ENCODE measurements at places on chromosomes 4 and X.

GRCh38 chrX:21151051-21151450 lies 223.2 kb upstream of the CNKSR2 start:
- H3K4me3 ChIP-seq = no peak overlapping the region
- H3K36me3 ChIP-seq = no peaks in the 10 kb centered on the region
- H3K27me3 ChIP-seq = no peaks in the 10 kb centered on the region
- H3K27ac ChIP-seq = no peak overlapping the region
- no peaks in the 10 kb centered on the region for H3K4me1 ChIP-seq
- DNase-seq = no peak

- no peak overlapping the region for H3K4me3 ChIP-seq
- no peak for DNase-seq
- H3K4me1 ChIP-seq = no peaks in the 10 kb centered on the region
- H3K27me3 ChIP-seq = no peaks in the 10 kb centered on the region
- no peak overlapping the region for H3K27ac ChIP-seq
Observed at GRCh38 chr4:94240384-94240783, 32.7 kb downstream of the SMARCAD1 start.

DNA sequence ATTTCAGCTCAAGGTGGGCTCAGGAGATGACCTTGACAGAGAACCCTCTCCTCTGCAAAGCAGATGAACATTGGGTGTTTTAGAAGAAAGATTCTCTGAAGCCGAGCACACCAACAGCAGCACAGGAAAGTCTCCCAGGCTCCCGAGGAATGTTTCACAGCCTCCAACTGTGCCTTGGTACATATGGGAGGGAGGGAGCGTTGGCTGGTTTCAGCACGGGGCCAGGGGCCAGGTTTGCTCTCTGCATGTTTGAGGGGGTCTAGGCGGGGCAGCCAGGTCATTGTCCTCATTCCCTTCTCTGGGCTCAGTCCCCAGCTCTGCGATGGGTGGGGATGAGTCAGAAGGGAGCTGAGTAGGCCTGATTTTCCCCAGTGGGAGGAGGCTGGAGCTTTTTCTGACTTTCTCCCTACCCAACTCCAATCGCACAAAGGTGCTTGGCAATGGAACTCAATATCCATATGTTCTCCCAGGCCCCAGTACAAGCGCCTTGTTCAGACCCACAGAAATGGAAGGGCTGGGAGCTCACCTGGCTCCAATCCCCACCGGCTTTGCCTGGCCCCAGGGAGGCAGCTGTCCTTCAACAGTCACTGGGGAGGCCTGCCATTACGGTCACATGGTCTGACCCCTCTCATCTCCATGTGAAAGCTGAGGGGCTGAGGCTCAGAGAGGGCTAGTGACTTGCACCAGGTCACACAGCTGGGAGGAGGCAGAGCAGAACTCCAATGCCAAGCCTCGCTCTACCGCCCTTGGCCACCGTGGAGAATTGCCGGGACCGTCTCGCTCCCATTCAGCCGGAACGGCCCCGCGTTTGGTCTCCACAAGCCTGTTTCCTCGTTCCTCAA lies 108.4 kb upstream of the AFAP1 start:
- no peaks in the 10 kb centered on the region for H3K4me1 ChIP-seq
- no peak for DNase-seq
- H3K27me3 ChIP-seq = no peaks in the 10 kb centered on the region

DNA sequence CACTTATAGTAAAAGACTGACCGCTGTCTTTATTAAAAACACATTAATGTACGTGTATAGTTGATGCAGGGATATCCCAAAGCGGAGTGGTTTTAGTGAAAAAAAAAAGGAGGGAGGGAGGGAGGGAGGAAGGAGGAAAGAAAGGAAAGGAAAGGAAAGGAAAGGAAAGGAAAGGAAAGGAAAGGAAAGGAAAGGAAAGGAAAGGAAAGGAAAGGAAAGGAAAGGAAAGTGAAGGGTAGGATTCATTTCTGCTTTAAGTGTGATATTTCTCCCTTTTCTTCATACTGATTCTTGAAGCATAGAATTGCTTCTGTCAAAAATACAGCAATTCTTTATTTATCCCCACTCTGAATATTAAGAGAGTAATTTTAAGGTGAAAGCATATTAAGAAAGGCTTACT lies 504.9 kb downstream of the PPP4R3C start:
- no peak overlapping the region for H3K27ac ChIP-seq
- no peak for DNase-seq
- H3K27me3 ChIP-seq = no peaks in the 10 kb centered on the region
- H3K36me3 ChIP-seq = no peaks in the 10 kb centered on the region

DNA sequence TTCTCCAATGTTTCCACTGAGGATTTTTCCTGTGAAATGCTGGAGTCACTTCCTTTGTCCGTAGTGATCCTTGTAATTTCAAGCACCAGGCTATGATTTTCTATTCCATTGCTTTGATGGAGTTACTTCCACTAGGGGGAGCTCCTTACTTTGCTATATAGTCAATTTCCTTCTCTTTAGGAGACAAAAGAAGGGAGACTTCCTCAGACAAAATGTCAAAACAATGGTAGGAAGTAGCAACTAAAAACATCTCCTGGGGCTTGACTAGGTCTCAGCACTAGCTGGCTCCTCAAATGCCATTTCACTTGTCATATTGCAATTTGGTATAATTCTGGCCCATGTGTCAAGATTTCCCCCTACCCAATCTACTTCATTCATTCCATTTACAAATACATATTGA lies 24.1 kb downstream of the ZCCHC12 start:
- H3K27me3 ChIP-seq = no peaks in the 10 kb centered on the region
- no peaks in the 10 kb centered on the region for H3K4me1 ChIP-seq
- DNase-seq = peak; percentile 43
- no peaks in the 10 kb centered on the region for H3K36me3 ChIP-seq
- no peak overlapping the region for H3K4me3 ChIP-seq
- H3K27ac ChIP-seq = no peak overlapping the region

GRCh38 chrX:31423609-31424189 lies 351.9 kb upstream of the FTHL17 start:
- H3K4me1 ChIP-seq = no peaks in the 10 kb centered on the region
- H3K27me3 ChIP-seq = no peaks in the 10 kb centered on the region
- no peak overlapping the region for H3K27ac ChIP-seq
- peak; percentile 24 for DNase-seq

GRCh38 chr4:5976431-5976830 lies 41.8 kb downstream of the C4orf50 start:
- DNase-seq = no peak
- H3K4me1 ChIP-seq = no peaks in the 10 kb centered on the region
- no peak overlapping the region for H3K27ac ChIP-seq
- no peaks in the 10 kb centered on the region for H3K36me3 ChIP-seq

- DNase-seq = no peak
- no peaks in the 10 kb centered on the region for H3K36me3 ChIP-seq
- no peaks in the 10 kb centered on the region for H3K4me1 ChIP-seq
- H3K27me3 ChIP-seq = no peaks in the 10 kb centered on the region
- H3K27ac ChIP-seq = no peak overlapping the region
Observed at GRCh38 chr4:170391066-170391740, 301.4 kb upstream of the AADAT start.

GRCh38 chr4:148776941-148777340 lies 334.7 kb upstream of the NR3C2 start:
- no peaks in the 10 kb centered on the region for H3K36me3 ChIP-seq
- H3K4me1 ChIP-seq = peaks cover 14% of the 10 kb centered on the region
- H3K27ac ChIP-seq = no peak overlapping the region
- H3K4me3 ChIP-seq = no peak overlapping the region

- no peak overlapping the region for H3K27ac ChIP-seq
- H3K27me3 ChIP-seq = no peaks in the 10 kb centered on the region
- no peak overlapping the region for H3K4me3 ChIP-seq
- H3K4me1 ChIP-seq = no peaks in the 10 kb centered on the region
Observed at GRCh38 chr4:79575709-79576428, 167.8 kb upstream of the GK2 start.

- H3K4me1 ChIP-seq = no peaks in the 10 kb centered on the region
Observed at GRCh38 chr4:25884031-25884782, 21.4 kb upstream of the SEL1L3 start.

GRCh38 chr4:153825126-153825525 lies 36.2 kb upstream of the SFRP2 start:
- no peak overlapping the region for H3K27ac ChIP-seq
- H3K4me3 ChIP-seq = no peak overlapping the region

- no peaks in the 10 kb centered on the region for H3K27me3 ChIP-seq
- no peak within 1 kb of the TSS for H3K27ac ChIP-seq
- no peak within 1 kb of the TSS for H3K4me3 ChIP-seq
- H3K36me3 ChIP-seq = no peaks in the 10 kb centered on the region
Observed at GRCh38 chrX:30577362-30577991, at the start of gene TASL. Gene TASL, minus strand, starts transcription at chrX:30577766. Its CDS starts 17,411 bp downstream, at chrX:30560355.

DNA sequence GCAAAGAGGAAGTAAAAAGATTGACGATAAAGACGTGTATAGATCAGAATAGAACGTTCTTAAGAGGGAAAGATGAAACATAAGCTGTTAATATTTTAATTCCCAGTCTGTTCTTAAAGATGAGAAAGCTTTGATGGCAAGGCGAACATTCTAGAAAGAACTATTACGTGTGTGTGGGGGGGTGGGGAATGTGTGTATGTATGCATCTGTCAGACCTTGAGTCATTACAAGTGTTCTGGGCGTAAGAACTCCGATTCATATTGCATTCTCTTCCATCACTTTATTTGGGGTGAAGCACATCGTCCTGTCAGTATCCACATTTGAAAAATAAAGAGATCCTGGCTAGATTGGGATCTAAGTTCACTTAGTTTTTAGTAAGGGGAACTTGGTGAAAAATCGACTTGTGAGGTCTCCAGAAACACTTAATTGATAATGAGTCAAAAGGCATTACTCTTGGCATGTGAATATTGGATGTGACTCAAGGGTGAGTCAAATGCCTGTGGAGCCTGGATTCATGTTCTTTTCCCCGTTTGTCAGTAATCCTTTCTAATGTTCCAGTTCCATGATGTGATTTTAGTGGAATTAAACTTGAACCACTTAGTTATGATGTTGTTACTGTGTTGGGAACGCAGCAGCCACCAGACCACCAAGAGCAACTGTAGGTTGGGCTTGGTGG lies 3.1 kb downstream of the SMS start:
- H3K27me3 ChIP-seq = no peaks in the 10 kb centered on the region
- 0 out of 2 replicates have a peak, but pooled peaks cover 2% of the 10 kb centered on the region for H3K4me1 ChIP-seq
- H3K36me3 ChIP-seq = no peaks in the 10 kb centered on the region
- no peak overlapping the region for H3K4me3 ChIP-seq
- no peak overlapping the region for H3K27ac ChIP-seq

GRCh38 chr4:1718095-1718850 lies 2.9 kb downstream of the TMEM129 start:
- H3K4me3 ChIP-seq = no peak overlapping the region
- H3K27ac ChIP-seq = no peak overlapping the region
- H3K36me3 ChIP-seq = peaks cover 1% of the 10 kb centered on the region
- no peaks in the 10 kb centered on the region for H3K27me3 ChIP-seq
- DNase-seq = no peak

DNA sequence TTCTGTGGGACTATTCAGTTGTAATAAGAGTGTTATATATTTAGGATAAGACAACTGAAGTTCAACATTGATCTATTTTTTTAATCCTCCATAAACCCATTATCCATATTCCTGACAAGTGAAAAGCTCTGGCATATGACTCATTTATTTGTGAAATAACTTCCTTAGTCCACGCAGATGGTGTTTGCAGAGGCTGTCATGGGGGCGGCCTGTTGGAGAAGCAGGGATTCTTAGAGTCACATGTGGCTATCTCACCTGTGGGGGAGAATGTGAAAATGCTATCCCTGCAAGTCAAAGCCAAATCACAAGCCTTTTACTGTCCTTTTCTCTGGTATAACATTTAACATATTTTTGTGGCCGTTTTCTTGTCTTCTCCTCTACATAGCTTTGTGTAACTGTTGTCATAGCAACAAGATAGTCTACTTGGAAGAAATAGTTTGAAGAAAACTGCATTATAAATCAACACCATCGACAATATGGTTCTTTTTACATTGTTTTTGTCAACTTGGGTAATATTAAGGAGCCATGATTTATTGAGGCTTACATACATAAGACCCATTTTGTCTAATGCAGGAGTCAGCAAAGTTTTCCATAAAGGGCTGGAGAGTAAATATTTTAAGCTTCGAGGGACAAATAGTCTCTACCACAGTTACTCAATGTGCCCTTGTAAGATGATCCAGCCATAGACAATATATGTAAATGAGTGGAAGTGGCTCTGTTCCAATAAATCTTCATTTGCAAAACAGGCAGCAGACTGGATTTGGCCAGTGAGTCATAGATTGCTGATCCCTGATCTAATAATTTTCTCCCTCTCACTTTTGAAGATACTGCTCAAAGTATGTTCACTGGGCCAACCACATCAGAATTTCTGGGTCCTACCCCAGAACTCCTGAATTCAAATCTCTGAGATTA lies 395.0 kb downstream of the DTHD1 start:
- H3K4me3 ChIP-seq = no peak overlapping the region
- no peaks in the 10 kb centered on the region for H3K36me3 ChIP-seq
- no peak for DNase-seq
- H3K27me3 ChIP-seq = no peaks in the 10 kb centered on the region

DNA sequence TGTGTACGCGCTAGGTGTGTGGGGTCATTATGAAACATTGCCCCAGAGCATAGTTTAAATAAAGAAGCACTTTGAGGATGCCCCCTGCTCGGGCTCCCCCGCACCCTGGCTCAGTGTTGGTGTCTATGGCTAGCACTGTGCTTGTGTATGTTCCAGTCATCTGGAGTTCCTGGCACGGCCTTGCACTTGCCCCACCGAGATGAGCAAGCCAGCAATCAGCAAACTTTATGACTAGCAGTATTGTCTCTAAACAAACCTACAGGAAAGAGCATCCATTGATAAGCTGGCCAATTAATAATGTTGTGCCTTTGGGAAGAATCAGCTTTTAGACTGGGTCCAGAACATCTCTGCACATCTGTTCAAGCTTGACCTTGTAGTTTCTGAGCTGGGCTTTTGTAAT lies 707 bp upstream of the SHROOM4 start:
- H3K36me3 ChIP-seq = no peaks in the 10 kb centered on the region
- H3K27me3 ChIP-seq = no peaks in the 10 kb centered on the region
- no peak for DNase-seq
- H3K4me3 ChIP-seq = no peak overlapping the region
- H3K27ac ChIP-seq = no peak overlapping the region

GRCh38 chr4:58274553-58274952 lies 1164.4 kb upstream of the IGFBP7 start:
- no peak overlapping the region for H3K4me3 ChIP-seq
- no peaks in the 10 kb centered on the region for H3K36me3 ChIP-seq
- H3K27ac ChIP-seq = no peak overlapping the region
- H3K4me1 ChIP-seq = no peaks in the 10 kb centered on the region
- no peak for DNase-seq

- no peak overlapping the region for H3K4me3 ChIP-seq
- DNase-seq = no peak
- no peaks in the 10 kb centered on the region for H3K27me3 ChIP-seq
- H3K4me1 ChIP-seq = no peaks in the 10 kb centered on the region
- H3K27ac ChIP-seq = no peak overlapping the region
Observed at GRCh38 chr4:22988526-22988925, 295.8 kb downstream of the GBA3 start.

DNA sequence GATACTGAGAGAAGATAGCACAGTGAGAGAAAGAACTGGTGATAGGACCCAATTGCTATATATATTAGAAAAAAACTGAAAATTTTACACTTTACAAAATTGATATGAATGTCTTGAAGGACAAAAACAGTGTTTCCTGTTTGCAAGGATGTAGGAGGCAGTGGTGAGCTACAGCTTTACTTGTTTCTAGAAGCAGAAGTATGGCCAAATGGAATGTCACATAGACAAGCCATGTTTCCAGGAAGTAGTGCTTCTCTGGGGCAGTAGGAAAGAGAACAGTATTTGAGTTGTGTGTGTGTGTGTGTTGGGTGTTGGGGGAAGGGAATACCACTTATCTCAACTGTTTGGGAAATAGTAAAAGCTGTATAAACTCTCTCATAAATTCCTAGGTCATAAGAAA lies 60.9 kb upstream of the IBSP start:
- H3K36me3 ChIP-seq = no peaks in the 10 kb centered on the region
- no peak for DNase-seq
- H3K27ac ChIP-seq = no peak overlapping the region
- no peaks in the 10 kb centered on the region for H3K4me1 ChIP-seq

GRCh38 chr4:184821242-184821641 lies 4.5 kb downstream of the ACSL1 start:
- DNase-seq = no peak
- peaks cover 31% of the 10 kb centered on the region for H3K4me1 ChIP-seq
